ENCODE measurements at places on chromosomes 3 and 15. TPM values are rescaled to one million over a fixed set of nuclear protein-coding genes. Genes with fewer than 3 reads are reported as not detected.

DNA sequence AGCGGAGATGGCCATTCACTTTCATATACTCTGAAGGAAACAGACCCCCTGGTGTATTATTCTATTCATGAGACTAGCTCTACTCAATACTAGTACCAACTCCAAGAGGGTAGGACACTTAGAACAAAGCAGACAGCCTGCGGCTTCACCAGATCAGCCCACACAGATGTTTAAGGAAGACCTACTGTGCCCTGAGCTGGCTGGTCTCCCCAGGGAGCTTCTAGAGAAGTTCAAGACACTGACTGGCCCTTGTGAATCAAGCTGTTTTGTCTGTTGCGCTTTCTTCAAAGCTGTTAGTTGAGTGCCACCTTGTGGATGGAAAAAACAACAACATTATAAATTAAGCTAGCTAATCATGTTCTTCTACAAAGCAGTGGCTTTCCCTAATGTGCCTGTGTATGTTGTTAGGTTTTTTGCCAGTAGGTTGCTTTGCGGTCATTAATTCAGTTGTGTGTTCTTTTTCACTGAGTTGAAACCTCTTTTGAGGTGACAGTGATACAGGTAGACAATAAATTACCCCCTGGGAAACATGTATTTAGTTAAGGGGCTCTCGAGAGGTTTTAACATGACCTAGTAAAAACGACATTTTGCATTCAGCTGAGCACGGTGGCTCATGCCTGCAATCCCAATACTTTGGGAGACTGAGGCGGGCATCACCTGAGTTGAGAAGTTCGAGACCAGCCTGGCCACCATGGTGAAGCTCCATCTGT lies 64.2 kb upstream of the MYZAP start:
- peak; percentile 54 for DNase-seq

DNA sequence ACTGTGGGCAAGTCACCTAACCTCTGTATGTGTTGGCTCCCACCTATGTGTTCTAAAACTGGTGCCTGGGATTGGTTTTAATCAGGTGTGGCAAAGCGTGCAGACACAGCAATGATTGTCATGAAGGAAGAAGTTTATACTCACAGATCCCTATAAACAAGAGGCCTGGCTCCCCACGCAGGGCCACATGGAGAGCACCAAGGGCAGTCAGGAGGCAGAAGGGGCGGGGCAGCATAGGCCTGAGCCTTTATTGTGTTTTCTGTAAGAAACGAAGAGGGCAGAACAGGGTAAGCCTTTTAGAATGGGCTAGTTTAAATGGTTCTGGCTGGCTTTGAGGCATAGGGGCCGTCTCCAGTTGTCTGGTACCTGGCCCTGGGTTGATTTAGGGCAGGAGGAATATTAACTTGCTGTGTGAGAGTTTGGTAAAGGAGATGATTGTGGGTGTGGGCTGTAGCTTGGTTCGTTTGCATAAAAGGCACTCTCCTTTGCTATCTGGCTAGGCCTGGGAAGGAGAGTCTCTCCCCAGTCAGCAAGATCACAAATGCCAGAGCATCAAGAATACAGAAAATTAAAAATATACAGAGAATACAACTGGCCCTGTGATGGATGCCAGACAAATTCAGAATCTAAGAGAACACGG lies 2.2 kb upstream of the FBXW12 start:
- DNase-seq: no peak

GRCh38 chr15:85367741-85368140 lies 12.7 kb upstream of the AKAP13 start:
- no peak for DNase-seq

DNA sequence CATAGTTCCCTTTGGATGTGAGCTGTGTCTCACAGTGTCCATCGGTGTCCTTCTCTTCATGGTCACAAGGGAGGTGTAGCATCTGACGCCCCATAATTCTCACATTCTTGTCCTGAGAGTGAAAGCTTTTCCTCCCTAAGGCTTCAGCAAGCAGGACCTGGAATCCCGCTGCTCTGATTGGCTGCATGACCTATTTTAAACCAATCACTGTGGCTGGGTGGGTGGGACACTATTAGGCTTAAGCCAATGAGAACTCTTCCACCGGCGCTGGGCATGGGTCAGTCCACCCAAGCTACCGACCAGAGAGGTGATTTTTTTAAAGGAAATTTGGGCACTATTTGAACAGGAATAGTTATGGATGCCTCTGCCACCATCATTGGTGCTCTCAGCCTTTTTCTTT lies 385.9 kb downstream of the MFSD1 start:
- no peak for DNase-seq

DNA sequence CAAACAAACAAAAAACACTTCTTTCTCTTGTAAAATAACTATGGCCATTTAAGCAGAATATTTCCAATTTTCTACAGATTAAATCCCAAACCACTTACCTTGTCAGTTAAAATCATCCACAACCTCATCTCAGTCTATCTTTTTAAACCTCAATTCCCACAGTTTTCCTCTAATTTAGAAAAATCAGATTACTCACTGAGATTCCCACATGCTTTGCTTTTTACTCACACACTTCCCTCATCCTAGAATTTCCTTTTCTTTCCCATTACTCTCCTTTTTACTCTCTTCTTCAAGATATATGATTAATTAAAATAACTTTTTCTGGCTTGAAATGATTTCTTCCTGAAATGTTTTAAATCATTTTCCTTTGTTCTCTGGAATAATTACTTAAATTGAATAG lies 790.7 kb downstream of the ROBO1 start:
- DNase-seq: no peak

GRCh38 chr15:35533130-35534110 lies 12.5 kb downstream of the DPH6 start:
- no peak for DNase-seq

DNA sequence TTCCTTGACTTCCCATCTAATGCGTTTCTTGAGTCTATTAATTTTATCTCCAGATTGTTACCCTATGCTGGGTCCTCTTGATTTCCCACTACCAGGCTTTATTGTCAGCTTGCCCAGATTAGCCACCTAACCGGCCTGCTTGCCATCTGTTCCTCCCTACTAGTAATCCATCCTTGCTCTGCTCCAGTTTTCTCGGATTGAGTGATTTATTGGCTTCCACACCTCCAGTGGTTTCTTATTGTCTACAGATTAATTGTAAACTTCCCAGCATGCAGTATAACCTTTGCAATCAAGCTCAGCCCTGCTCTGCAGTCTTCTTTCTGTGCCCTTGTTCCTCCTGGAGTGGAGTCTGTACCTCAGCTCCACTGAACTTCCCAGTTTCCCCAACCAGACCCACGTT lies 63.4 kb downstream of the ARHGEF26 start:
- DNase-seq: no peak

DNA sequence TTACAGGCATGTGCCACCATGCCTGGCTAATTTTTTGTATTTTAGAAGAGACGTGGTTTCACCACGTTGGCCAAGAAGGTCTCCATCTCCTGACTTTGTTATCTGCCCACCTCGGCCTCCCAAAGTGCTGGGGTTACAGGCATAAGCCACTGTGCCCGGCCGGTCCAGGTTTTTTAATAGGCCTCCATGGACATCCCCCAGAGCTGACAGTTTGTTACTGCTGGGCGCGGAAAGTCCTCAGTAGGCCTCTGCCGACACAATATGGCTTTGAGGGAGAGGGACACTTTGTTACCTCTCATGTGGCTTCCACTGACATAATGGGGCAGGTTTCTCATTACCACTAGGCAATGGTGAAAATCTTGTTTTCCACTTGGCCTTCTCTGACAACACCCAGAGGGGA lies 152.0 kb downstream of the WNT7A start:
- DNase-seq: no peak

GRCh38 chr15:31402003-31402402 lies 75.4 kb downstream of the KLF13 start:
- DNase-seq: no peak

- DNase-seq: no peak
Measured at GRCh38 chr3:12759097-12759679, at the start of gene TMEM40. TSS of gene TMEM40 (minus strand) at chr3:12759259. CDS start at chr3:12749832, 9,427 bp downstream.

DNA sequence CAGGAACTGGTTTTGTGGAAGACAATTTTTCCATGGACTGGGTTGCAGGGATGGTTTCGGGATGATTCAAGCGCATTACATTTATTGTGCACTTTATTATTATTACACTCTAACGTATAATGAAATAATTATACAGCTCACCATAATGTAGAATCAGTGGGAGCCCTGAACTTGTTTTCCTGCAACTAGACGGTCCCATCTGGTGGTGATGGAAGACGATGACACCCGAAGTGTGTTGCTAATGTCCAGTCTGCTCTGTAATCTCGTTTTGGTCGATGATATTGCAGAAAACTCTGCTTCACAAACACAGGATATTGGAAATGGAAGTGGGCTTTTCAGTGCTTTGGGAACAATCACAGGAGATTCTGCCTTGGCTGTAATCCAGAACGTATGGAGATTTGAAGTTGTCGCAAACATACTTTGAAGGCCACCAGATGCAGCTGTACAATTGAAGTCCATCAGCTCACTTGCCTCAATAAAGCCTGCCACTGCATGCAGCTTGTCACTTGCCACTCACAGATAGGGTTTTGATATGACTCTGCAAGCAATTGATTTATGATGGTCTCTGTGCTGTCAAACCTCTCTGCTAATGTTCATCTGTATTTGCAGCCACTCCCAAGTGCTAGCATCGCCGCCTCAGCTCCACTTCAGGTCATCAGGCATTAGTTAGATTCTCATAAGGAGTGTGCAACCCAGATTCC lies 141.7 kb downstream of the TJP1 start:
- DNase-seq: no peak

DNA sequence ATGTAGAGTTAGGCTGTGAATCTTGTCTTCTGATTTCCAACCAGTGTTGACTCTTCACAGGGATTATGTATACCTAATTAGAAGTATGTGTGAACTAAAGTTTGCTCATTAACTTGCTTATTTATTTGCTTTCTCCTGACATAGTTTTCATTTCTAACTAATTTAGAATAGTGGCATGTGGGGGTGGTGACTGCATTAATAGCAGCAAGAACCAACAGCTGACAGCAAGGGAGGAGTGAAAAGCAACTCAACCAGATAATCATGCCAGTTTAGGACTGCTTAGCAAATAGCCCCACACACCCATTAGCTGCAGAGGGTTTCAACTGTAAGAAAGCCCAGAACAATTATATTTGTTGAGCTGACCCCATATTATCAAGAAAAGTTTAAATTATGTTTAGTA lies 3.8 kb downstream of the ST3GAL6 start:
- no peak for DNase-seq

Gene RLBP1
- total RNA-seq: not detected

Gene GPR156
- total RNA-seq: 0.29 TPM

Gene TMIE
- 0.44 TPM for total RNA-seq

Data from left cardiac atrium (tissue), 4 donors.